Tibial nerve (tissue), 4 donors: ENCODE measurements at places on chromosomes 16 and 17. TPM values are rescaled to one million over a fixed set of nuclear protein-coding genes. Genes with fewer than 3 reads are reported as not detected.
A peak's percentile ranks its signal among the peaks of the same experiment; 100 is the strongest.

GRCh38 chr17:48612854-48613691 lies 2.0 kb downstream of the HOXB8 start:
- DNase-seq = no peak

DNA sequence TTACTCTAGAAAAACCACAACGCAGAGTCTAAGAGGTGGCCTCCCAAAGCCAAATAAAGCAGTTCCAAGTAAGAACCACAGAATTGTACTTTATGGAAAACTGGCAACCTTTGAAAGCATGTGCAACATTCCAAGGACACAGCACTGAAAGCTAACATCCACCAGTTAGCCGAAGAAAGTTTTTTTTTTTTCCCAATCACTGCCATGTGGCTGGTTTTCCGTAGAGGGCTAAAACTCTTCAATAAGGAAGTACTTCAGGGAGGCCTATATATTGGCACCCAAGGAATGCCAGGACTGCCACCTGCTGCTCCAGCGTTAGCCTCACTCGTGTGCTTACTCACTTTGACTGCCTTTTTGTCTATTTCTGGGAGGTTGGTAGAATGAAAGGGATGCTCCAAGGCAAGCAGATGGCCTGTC lies 25.2 kb downstream of the CEP95 start:
- DNase-seq = no peak

DNA sequence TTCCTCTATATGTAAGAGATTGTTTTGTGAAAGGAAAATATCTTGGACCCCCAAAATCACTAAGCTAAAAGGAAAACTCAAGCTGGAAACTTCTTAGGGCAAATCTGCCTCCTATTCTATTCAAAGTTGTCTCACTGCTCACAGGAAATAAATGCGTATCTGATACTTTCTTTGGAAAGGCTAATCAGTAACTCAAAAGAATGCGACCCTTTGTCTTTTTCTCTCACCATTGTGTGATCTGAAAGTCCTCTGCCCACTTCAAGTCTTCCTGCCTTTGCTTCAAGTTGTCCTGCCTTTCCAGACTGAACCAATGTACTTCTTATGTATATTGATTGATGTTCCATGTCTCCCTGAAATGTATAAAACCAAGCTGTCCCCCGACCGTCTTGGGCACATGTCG lies 157.3 kb downstream of the KIF2B start:
- no peak for DNase-seq

GRCh38 chr17:70006159-70006558 lies 68.9 kb upstream of the KCNJ16 start:
- DNase-seq = no peak

DNA sequence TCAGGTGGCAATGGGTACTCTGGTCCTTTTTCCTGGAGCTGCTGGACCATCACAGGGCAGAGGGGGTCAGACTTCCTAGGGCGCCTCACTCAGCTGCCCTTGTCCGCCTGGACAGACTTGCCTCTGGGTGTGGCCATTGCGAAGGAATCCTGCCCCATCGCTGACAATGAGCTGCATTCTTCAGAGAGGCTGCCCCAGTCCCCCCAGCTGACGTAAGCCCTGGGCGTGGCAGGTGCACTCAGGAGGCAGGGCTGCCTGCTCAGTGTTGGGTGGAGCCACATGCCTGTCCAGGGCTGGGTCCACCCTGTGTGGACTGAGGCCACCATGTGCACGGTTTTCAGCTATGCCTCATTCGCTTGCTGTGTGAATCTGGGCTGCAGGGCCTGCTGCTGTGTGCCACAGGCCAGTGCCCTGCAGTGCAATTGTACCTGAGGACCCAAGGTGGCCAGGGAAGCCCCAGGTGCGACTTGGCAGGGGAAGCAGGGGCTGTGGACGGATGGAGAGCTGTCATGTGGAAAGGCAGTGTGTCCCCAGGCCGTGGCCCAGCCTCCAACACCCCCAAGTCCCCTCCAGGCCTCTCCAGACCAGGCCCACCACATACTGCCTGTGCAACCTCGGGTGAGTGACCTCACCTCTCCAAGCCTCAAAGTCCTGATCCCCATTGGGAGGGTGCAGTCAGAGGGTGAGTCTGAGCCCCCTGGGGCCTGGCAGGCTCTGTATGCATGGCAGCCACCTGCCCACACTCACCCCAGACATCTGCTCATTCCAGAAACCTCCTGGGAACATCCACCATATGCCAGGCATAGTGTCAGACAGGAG lies 14.0 kb upstream of the MPRIP start:
- DNase-seq = peak; percentile 81

- DNase-seq = no peak
Measured at GRCh38 chr17:41147531-41148204, 2.0 kb downstream of the KRTAP4-5 start.

DNA sequence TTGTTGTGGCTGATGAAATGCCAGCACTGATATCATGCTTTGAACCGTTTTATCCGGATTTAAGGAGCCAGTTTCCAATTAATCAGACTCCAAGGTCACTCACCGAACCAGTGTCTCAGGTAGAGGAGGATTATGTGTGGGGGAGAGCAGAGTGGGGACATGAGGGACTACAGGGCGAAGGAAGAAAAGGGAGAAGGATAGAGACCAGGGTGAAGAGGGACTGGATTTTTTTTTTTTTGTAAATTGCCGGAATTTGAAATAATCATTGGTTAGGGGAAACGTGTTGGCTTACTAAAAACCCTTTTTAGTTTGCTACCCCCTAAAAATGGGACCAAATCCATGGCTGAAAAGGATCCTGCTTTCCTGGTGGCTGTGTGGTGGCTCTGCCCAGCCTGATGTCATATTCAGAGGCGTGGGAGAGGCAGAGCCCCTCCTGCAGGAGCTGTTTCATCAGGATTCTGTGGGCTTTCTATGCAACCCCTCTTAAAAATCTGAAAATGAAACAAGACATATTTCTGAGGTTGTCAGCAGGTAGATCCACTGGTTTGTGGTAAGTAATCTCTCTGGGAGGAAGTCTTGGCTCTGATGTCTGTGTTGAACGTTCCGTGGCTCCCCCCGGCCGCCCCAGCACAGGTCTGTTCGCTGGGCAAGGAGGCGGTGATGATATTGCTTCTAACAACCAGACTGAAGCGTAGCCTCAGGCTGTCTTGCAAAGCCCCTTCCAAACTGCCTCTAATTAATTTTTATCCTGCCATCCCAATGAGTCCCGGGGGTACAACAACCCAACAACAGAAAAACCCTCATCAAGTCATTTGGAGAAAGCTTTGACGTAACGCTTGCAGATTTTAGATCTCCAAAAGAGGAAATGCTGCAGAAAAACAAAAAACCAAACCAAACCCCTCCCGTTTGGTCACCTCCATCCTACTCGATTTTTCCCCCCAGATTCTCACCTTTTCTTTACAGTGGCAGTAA lies 143.0 kb upstream of the ZFHX3 start:
- no peak for DNase-seq

- no peak for DNase-seq
Measured at GRCh38 chr17:59752446-59752845, 45.0 kb downstream of the VMP1 start.

DNA sequence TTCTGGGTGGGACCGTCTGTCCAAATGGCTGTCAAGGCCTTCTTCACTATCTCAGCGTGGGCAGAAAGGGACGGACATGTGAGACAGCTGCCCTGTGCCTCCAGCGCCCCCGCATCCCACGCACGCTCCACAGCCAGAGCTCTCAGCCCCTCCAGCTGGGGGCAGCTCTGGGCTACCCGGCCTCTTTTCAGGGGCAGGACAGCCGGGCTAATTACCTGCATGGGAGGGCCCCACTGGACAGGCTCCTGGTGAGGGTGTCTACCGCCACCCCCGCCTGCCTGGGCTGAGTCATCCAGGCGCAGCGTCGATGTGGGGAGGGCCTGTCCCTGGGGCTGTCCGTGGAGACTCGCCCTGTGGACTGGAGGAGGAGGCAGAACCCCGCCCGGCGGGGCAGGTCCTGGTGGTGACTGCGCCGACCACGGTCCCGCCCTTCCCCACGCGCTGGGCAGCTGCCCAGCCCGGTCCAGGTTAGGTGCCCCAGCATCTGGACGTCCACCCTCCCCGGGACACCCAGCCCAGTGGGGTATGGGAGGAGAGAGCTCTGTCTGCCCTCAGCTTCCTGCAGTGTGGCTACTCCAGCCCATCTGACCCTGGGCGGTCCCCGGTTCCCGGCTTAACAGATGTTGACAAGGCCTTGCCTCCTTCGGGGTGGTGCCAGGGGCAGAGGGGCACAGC lies 5.9 kb upstream of the METRNL start:
- DNase-seq = no peak

DNA sequence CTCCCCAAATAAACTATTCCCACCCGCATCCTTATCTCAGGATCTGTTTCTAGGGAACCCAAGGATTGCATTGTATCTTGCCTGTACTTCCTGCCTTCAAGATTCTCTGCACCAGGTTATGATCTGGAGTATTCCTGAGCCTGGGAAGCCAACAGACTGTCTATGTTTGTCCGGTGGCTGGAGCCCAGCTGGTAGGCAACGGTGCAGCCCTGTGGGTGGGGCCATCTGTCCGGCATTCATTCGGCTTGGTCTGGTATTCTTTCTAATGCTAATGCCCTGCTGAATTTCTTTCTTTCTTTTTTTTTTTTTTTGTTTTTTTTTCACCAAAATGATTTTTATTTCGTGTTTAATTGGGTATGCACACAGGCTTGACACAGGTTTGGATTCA lies 20.7 kb upstream of the TVP23A start:
- DNase-seq = no peak

DNA sequence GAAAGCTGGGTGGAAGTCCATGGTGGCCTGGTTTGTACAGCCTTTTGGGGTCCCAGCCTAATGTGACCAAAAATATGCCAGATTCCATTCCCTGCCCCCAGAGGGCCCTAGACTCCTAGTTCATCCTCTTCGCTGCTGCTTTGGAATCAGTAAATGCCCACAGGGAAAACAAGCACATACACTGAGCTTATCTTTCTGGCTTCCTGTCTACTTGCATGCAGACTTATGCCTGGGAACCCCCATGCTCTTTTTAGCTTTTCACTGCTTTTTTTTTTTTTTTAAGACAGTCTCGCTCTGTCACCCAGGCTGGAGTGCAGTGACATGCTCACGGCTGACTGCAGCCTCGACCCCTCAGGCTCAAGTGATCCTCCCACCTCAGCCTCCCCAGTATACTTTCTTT lies 6.2 kb upstream of the CD300LG start:
- DNase-seq = no peak

GRCh38 chr17:7887038-7887481 lies 1.5 kb upstream of the CHD3 start:
- no peak for DNase-seq

DNA sequence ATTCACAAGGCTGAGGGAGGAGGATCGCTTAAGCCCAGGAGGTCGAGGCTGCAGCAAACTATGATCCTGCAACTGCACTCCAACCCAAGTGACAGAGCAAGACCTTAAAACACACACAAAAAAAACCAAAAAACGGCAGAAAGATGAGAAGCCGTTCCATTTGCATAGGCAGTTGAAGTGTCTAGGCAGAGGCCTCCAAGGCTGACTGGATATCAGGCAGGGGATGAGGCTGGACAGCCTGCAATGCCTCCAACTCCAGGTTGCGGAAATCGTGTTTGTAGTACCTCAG lies 2.0 kb upstream of the FBXL19 start:
- no peak for DNase-seq

DNA sequence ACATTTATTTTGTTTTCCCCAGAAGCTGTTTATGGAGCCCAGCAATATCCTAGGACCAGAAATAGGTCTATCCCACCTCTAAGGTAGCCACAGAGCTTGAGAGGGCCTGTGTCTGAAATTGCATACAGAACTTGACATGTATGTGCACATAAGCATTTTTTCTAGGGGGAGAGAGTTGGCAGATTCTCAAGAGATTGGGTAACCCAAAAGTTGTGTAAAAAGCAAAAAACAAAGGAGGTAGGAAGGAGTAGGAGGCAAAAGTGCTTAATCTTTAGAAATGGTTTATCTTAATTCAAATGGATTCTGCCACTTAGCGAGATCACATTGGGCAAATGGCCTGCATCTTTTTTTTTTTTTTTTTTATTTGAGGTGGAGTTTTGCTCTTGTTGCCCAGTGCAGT lies 3.5 kb downstream of the PLK1 start:
- DNase-seq = no peak

- DNase-seq = no peak
Measured at GRCh38 chr17:4189280-4189679, 46.3 kb downstream of the CYB5D2 start.

DNA sequence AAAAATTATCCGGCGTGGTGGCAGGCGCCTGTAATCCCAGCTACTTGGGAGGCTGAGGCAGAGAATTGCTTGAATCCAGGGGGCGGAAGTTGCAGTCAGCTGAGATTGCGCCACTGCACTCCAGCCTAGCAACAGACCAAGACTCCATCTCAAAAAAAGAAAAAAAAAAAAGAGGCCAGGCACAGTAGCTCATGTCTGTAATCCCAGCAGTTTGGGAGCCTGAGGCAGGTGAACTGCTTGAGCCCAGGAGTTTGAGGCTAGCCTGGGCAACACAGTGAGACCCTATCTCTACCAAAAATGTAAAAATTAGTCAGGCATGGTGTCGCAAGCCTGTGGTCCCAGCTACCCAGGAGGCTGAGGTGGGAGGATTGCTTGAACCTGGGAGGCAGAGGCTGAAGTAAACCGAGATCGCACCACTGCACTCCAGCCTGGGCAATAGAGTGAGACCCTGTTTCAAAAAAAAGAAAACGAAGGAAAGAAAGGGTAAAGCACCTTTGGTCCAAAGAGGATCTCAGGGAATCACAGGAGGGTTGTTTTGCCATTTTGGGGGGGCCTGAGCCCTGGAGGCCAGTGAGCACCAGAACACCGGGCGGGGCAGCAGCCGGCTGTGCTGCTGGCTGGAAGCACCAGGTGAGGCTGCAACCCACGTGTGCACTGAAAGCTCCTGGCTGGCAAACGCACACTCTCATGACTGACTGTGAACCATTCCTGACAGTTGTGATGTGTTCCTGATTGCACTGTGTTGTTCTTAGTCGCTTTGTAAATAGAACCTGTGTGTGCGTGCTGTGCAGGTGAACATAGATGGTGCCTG lies 18.4 kb downstream of the HS3ST6 start:
- DNase-seq = no peak

GRCh38 chr17:67476787-67477335 lies 99.8 kb downstream of the PITPNC1 start:
- DNase-seq = no peak

- DNase-seq = no peak
Measured at GRCh38 chr17:62724398-62725146, 83.5 kb downstream of the MARCHF10 start.

Gene GRAPL
- total RNA-seq = 3.6 TPM

Gene ZNF597
- total RNA-seq = 3.1 TPM

Gene NPIPB6
- 4.5 TPM for total RNA-seq

Gene TTC19
- total RNA-seq = 127 TPM

Gene OXLD1
- total RNA-seq = 36.2 TPM

Gene CIITA
- 38.7 TPM for total RNA-seq
